Stimulated activated CD8-positive, alpha-beta memory T cell treated with anti-CD3 and anti-CD28 coated beads, Interleukin-15, amount 100 ng/mL, for 24 hours (primary cell): ENCODE measurements at places on chromosomes 5 and 9.

DNA sequence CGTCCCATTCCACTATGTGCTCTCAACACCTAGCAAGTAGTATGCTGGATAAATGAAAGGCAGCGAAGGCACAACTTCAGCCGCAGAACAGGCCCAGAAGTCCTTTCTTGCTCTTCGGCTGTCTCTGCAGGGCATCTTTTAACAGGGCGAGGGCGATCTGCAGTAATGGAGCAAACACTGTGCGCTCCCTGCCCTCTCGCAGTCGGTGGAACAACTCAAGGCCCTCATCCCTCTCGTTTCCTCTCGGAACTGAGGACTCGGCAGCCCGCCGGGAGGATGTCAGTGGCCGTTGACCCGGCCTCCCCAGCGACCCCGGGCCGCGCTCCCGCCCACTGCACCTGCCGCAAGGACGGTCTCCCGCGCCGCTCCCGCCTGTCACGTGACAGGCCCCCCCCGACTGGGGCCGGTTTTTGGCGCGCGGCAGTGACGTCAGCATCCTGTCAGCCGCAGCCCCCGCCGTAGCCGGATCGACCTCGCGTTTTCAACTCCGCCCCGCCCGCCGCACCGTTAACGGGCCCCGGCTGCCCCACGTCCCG, 1.1 kb downstream of the ZNF367 start:
- DNase-seq = peak; percentile 94

GRCh38 chr5:54273715-54274114, 36.7 kb downstream of the ARL15 start:
- DNase-seq = no peak

- DNase-seq = no peak
Observed at GRCh38 chr5:75659791-75660450, 48.7 kb downstream of the ANKDD1B start.

GRCh38 chr5:23260621-23261020, 246.8 kb upstream of the PRDM9 start:
- DNase-seq = no peak

- no peak for DNase-seq
Observed at GRCh38 chr5:125597338-125597737, 825.9 kb upstream of the GRAMD2B start.

DNA sequence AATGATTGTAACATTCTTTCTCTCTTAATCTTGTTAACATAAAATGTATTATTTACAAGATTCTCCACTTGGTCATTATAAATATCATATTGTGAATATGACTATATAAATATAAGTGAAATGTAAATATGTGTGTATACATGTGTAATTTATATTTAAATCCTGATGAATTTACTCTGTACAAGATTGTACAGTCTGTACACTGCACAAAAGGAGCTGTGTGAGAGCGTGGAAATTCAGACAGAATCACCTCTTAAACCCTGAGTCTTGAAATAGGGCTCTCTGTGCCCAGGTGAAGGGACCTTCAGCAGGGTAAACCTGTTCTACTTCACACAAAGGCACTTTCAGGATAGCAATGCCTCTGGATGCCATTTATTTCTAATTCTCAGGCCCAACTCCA, 456.0 kb downstream of the SEMA5A start:
- no peak for DNase-seq

DNA sequence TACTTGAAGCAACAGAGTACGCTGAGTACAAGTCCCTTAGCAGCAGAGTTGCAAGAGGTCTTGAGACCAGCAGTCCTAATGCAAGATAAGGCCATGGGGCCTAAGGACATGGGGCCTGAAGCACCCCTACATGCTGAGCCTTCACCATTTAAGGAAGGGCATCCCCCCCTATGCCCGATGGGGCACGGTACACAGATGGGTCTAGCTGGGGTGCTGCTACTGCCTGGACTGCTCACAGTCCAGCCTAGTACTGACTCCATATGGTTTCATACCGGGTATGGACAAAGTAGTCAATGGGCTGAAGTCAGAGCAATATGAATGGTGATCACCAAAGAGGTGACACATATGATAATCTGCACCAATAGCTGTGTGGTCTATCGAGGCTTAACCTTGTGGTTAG, 178.3 kb downstream of the PDE4D start:
- DNase-seq = no peak

DNA sequence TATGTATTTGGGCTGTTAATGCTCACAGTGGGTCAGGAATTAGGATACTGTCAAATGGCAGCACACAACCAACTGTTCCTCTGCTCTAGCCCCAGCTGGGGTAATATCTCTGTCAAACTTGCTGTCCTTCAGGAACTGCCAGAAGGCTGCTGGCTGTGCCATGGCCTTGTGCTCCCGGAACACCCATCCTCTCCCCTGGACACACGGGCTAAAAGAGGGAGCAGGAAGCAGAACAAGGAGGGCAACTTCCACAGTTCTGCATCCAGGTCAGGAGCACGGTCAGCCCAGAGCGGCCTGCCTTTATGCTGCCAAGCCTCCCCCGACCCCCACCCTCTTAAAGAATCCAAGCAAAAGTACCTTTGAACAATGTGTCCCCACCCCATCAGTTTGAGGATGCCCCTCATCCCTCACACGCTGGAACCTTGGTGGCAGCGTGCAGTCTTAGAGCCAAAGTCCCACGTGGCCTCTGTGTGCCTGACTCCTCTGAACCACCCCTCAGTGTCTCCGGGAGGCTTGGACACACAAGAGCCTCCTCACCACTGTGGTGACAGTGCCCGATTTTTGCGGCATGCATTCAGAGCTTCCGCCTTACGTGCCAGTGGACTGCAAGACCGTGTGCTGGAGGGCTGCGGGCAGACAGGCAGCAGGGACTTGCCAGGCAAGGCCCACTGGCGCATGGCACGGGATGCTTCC, 60.8 kb downstream of the PSMB7 start:
- DNase-seq = no peak

GRCh38 chr9:135409286-135410200, 70.0 kb upstream of the PPP1R26 start:
- DNase-seq = no peak

GRCh38 chr5:1292846-1293415, 1.9 kb downstream of the TERT start:
- DNase-seq = no peak

- no peak for DNase-seq
Observed at GRCh38 chr9:91006046-91006445, 204.4 kb downstream of the SYK start.

DNA sequence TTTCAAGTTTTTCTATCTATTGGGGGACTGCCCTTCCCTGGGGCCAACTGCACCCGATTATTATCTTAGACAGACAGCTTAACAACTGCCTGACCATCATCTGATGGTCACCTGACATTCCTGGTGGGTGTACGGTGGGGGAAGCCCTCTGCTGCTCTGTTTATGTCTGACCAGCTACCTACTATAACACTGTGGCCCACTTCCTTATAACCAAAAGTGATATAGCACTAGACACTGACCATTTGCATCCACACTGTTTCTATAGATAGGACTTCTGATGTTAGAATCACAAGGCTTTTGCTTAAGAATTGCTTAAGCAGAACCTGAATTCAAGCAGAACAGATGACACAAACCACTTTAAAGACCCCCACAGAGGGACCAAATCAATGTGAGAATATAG, 110.5 kb upstream of the RAI14 start:
- DNase-seq = no peak

DNA sequence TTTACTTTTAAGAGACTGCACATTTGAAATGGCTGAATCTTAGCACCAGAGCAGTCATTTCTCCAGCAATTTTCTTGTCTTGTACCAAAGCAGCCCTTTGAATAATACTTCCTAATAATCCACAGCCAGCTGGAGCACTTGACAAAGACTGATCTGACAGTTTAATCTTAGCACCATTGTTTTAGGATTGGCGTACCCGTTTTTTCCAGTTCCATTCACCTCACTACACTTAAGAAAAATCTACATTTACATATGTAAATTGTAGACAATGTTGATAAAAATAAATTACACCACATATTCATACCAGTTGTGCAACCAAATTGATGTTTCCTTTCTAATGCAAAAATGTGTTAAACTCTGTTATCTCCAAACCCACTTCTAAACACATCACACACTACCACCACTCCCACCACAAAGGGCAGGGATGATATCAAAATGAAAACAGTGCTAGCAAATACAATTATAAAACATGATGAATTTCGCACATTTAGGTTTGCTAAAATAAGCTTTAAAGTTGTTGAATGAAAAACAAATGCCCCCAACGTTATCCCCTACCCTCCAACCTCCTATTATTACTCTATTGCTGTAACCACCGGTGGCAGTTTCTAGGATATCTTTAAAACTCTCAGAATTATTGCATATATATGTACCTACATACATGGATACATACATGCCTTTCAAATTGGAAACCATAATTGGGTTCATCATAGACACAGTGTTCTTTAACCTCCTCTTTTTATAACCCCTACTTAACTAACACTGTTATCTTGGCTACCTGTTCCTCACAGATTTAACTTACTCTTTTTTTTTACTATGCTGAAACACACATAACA, 21.5 kb downstream of the SERINC5 start:
- DNase-seq = no peak

DNA sequence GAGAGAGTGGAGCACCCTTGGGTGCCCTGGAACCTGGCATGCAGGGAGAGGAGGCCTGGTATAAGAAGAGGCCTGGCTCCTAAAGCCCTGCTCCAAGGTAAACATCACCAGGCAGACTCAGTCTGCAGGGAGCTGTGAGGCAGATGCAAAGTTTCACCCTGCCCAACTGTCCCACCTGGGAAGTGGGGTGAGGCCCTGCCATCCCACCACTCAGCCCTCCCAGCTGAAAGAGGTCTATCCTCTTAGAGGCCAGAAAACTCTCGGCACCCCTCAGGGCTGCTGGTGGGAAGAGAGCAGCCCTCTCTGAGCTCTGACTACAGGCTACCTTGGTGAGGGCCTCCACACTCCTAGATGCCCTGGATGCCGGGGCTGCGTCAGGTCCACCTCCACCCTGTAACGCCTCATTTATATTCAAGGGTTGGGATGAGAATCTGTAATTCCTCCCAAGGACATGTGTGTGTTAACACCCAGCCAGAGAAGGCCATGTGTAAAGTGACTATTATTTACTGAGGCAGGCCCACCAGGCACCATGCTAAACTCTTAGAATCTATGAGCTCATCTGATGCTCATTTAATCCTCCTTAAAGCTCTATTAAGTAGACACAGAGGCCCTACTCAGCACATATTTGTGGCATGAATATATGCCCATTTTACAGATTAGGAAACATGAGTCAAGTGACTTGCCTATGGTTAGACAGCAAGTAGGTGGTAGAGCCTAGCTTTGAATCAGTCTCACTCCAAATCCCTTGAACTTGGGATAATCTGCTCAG, 205.9 kb downstream of the FSTL4 start:
- no peak for DNase-seq

DNA sequence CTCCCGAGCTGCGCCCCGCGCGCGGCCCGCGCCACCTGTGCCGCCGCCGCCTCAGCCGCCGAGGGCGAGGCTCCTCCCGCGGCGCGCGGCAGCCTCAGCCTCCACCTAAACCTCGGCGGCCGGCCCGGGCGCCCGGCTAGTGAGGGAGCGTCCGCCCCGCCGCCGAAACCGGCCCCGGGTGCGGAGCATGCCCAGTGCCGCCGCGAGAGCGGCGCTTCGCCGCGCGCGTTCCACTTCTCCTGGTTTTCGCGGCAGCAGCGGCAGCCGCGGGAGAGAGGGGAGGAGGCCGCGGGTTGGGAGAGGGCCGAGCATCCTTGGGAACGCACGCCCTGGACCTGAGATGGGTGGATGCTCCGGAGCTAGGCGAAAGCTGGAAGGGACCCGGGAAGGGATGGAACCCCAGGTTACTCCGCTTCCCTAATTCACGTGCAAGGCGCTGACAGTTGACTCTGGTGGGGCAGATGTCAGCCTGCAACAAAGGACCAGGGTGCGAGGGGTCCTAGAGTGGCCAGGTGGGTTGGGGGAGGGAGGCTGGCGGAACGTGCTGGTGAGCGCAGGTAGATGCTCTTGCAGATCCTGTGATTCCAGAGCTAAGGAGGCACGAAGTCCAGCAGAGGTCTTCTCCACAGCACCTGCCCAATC, at the start of gene CTNND2:
TSS of gene CTNND2 (minus strand) at position 182 of the 642 bp plus-strand sequence. CDS start 593 bp downstream, outside the sequence.
- no peak for DNase-seq

DNA sequence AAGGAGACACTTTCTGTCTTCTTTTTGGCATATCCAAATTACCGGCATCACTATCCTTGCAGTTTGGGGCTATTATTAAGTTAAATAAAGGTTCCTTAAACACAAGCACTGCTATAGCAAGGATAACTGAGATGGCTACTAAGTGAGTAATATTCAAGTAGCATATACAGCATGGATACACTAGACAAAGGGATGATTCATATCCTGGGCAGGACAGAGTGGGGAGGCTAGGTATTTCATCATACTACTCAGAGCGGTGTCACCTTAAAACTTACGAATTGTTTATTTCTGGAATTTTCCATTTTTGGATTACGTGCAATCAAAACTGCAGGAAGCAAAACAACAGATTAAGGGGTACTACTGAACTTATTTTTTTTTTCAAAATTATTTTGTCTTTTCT, 54.1 kb downstream of the FER start:
- no peak for DNase-seq

DNA sequence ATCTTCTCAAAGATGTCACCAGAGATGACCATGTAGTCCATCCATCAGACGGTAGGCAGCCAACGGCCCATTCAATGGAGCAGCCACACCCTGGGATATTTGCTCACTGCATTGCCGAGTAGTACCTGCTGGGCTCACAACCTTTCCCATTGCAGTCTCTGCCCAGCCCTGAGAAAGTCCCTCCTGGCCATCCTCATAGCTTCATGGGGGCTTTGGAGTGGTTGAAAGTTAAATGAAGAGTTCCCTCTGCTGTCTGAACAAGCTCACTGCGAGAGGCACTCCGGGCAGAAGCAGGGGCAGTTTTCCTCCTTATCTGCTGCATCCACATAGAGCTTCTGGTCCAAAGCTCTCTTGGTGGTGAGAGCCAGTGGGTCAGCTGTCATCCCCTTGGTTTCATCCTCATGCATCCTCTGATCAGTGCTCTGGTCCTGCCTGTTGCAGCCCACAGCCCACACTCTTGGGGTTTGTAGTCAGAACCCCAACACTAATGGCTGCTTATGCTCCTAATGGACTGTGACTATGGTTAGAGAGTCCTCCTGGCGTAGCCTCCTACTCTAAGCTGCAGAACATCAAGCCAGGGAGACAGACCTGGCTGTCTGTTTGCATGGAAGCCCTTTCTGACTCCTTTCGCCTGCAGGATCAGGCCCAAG, 23.3 kb downstream of the TNFSF8 start:
- no peak for DNase-seq

- no peak for DNase-seq
Observed at GRCh38 chr9:81032831-81033230, 656.5 kb downstream of the TLE1 start.

GRCh38 chr5:3010953-3011763, 259.7 kb upstream of the IRX2 start:
- DNase-seq = no peak

DNA sequence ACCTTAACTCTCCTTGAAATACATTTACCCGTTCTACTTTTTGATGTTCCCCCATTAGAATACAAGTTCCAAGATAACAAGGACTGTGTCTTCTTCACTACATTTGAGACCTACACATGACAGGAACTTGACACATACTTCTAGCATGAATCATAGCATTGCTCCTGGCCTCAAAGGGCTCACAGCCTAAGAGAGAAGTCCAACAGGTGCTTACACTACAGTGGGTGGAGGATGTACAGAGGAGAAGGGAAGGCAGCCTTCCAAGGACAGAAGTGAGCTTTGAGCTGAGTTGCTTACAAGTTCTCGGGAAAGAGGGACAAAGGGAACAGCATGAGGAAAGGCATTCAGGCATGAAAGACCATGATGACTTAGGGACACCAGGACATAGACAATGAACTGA, 56.9 kb upstream of the MSX2 start:
- DNase-seq = no peak
